ENCODE measurements at places on chromosomes 6 and 20.

DNA sequence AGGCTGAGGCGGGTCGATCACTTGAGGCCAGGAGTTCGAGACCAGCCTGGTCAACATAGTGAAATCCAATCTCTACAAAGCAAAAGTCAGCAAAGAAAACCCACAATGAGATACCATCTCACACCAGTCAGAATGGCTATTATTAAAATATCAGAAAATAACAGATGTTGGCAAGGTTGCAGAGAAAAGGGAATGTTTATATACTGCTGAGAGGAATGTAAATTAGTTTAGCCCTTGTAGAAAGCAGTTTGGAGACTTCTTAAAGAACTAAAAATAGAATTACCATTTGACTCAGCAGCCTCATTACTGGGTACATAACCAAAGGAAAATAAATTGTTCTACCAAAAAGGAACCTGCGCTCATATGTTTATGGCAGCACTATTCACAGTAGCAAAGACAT is 16.7 kb upstream of the GCM1 start:
- no peak for DNase-seq

DNA sequence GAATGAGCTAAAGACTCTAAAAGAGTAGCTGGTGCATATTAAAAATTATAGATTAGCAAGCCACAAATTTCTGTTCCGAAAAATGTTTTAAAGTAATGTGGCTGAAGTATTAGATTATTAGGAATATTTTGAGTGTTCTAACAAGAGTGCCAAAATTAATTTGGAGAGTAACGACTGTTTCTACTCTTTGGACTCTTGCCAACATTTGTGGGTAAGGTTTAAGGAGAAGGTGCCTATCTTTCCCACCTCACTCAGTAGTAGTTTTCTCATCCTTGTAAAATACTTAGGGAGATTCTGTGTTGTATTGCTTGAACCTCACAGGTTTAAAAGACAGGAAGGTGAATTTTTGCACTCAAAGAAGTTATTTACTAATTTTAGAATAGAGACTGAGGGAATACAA is 5.0 kb downstream of the HSF2 start:
- DNase-seq, result no peak

GRCh38 chr6:164010441-164011103 is 596.1 kb downstream of the QKI start:
- no peak for DNase-seq

DNA sequence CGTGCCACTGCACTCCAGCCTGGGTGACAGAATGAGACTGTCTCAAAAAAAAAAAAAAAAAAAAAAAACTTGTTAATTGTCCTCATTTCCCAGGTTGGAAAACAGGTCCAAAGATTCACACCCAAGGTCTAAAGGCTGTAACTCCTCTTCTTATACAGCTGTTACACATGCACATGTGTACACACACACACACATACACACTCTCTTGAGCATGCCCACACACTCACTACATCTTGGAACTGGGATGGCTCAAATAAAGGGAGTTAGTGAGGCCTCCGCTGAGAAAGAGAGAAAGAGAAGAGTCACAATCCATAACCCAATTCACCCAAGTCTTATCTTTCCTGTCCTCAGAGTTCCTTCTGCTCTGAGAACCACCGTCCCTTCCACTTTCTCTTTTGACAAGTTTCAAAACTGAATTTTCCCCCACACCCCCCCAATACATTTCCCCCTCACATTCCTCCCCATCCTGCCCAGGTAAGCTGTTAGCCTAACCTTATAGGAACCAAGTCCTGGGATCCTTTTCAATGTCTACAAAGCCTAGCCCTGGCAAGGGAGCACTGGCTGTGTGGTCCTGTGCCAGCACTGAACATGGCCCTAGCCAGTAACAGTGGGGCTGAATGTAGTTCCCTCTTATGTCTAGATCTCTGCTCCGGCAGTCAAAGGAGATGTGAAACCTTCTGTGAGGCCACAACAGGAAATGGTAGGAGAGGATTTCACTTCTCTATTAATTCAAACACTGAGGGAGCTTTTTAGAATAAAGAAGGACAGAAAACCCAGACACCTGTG is 3.2 kb upstream of the HLA-DMB start:
- no peak for DNase-seq

DNA sequence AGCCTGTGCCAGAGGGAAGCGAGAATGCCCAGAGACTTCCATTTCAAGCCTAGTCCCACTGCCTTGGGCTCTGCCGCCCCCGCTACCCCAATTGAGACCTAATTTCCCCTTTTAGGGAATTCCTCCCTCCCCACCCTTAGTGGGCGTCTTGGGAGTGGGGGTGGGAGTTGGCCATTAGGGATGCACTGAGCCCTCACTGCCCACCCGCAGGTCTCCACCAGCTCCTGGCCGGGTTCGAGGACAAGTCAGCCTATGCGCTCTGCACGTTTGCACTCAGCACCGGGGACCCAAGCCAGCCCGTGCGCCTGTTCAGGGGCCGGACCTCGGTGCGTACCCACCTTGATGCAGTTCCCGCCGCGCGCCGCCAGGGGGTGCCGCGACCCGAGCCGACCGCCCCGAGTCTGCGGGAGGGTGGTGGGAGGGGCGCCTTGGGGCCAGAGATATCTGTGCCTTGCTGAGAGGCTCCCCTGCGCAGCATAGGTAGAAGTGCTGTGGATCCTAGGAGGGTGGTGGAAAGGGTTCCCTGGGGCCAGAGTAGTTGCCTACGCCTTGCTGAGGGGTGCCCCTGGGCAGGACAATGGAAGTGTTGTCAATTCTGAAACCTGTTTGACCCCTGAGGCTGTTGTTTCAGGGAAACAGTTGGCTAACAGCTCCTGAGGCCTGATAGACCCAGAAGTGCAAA is 9.2 kb downstream of the ITPA start:
- peak; percentile 10 for DNase-seq

DNA sequence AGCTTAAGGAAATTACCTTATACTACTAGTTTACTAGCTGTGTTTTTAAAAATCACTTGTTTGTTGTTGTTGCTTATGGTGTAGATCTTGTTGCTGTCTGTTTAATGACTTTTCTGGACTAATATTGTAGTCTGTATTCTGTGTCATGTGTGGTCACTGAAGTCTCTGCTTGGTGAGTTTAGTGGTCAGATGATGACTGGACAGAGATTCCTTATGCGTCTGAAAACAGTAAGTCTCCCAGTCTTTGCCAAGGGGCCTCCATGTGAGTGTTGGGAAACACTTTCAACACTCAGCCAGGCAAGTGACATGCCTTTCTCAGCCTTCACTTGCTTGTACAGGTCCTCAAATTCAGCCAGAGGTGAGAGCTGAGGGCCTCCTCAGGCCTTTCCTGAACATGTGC is 256.9 kb upstream of the RNF24 start:
- peak; percentile 29 for DNase-seq

- DNase-seq, result peak; percentile 29
Measured at GRCh38 chr20:32356622-32357374, 1.3 kb upstream of the ASXL1 start.

GRCh38 chr6:100618351-100618671 is 153.6 kb upstream of the SIM1 start:
- no peak for DNase-seq

DNA sequence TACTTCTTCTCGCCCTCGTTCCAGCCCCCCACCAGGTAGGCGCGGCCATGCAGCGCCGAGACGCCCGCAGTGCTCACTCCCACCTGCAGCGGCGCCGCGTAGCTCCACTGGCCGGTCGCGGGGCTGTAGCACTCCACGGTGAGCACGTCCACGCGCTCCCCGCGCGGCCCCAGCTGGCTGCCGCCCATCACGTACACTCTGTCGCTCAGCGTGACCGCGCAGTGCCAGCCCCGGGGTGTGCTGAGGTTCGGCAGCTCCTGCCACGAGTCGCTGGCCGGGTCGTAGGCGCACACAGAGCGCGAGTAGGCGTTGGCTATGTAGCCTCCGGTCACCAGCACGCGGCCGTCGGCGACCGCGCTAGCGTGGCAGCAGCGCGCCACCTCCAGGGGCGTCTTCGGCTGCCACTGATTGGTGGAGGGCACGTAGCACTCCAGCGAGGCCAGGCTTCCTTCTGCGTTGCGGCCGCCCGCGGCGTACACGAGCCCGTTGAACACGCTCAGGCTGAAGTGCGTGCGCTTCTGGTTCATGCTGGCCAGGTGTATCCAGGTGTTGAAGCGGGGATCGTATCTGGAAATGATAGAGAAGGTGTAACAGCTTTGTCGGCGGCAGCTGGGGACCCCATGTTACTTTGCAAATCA is 13.7 kb downstream of the KLHL31 start:
- DNase-seq, result peak; percentile 33

- no peak for DNase-seq
Measured at GRCh38 chr20:41261260-41261659, 56.3 kb downstream of the ZHX3 start.

DNA sequence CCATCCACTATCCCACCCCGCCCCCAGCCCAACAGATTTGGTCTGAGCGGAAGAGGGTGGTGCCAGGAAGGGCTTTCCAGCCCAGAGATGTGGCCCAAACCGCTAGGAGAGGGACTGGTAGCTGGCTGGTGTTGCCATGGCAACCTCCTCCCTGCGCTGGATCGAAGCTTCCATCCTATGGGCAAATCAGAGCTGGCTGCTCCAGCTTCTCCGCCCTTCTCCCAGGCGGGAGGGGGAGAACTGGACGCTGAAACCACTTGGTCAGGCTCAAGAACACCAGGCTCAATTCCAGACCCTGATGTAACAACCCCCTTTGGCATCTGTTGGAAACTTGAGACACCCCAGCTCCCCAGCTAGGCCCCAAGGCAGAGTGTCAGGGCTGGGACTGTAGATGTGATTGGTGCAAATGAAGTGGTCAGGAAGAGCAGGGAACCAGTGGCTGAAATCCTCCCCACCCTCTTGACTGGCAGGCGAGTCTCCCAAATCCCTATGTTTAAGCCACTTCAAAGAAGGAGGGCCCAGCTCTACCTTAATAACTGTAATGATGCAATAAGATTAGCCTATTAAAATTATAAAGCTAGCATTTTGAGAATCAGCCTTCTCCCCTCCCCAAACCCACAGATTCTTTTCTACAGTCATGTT is 4.2 kb downstream of the RIMS4 start:
- DNase-seq, result peak; percentile 1

DNA sequence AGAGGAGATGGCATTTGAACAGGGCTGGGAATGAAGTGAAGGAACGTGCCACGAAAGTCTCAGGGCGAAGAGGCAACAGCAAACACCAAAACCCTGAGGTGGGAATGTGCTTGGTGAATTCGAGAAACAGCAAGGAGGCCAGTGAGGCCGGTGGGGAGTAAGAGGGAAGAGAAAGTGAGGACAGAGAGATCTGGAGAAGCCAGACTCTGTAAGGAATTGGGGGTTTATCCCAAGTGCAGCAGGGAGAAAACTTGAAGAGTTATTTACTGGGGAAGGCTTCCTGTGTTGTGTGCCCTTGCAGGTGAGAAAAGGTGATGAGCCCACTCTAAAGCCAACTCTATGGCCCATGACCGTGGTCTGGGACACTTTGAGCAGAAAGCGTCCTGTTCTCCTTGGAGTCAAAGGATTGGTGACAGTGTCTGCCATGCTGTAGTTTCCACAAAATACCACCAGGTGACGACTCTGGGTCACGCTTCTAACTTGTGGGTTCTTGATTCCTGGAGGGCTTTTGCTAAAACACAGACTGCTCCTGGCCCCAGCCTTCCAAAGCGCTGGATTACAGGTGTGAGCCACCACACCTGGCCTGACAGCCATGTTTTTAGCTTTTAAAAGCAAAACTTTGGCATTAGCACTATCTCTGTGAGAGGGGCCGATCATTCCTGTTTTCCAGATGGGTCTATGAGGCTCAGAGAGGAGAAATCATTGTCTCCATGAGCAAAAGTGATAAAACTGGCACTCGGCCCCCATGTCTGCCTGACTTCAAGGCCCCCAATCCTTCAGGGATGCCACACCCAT is 18.0 kb upstream of the CSNK2A1 start:
- DNase-seq, result peak; percentile 58

DNA sequence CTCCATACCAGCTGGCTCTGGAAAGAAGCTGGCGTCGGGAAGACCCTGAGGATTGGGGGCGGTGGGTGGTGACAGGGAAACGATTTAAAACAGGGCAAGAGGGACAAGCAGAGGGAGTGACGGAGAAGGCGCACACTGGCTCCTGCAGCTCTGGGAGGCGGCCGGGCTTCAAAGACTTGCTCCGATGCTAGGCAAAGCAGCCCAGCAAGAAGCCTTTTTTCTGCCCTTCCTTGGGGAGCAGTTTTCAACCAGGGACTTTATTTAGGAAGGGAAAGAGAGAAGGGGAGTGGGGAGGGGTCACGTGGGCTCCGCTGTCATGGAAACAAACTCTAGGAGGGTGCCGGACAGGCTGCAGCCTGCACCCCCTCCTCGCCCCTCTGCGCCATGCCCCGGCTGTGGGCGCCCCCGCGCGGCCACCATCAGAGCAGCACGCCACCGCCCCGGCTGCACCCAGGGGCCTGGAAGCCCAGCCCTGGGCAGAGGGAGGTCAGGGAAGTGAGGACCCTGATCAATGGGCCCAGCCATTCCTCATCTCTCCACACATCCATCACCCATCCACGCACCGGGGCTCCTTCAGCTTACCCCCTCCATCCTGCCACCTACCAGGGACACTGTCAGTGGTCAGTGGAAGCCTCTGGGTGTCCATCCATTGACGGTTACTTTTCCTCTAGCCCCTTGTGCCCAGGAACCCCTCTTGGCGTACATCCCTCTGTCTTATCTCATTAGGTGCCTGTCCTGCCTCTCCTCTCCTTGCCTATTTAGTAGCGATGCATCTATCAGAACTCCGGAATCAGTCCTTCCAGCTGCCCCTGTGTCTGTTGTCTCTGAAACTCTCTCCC is 66.6 kb upstream of the CCDC167 start:
- DNase-seq, result peak; percentile 43

DNA sequence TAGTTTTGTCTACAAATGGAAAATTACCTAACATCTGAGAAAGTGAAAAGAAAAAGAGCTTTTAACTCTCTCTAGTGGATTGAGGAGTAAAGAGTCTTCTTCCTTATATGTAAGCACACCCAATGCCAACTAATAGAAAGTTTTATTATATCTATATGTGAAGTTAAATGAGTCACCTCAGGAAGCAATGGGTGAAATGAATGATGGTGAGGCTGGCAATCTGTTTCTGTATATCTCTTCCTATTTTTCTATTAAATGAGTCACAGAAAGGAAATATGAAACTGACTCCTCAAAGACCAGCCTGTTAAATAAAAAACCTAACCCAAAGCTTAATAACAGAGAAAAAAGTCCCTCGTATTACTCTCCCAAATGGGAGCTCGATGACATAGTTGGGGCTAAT is 71.3 kb downstream of the OTOR start:
- DNase-seq, result no peak

DNA sequence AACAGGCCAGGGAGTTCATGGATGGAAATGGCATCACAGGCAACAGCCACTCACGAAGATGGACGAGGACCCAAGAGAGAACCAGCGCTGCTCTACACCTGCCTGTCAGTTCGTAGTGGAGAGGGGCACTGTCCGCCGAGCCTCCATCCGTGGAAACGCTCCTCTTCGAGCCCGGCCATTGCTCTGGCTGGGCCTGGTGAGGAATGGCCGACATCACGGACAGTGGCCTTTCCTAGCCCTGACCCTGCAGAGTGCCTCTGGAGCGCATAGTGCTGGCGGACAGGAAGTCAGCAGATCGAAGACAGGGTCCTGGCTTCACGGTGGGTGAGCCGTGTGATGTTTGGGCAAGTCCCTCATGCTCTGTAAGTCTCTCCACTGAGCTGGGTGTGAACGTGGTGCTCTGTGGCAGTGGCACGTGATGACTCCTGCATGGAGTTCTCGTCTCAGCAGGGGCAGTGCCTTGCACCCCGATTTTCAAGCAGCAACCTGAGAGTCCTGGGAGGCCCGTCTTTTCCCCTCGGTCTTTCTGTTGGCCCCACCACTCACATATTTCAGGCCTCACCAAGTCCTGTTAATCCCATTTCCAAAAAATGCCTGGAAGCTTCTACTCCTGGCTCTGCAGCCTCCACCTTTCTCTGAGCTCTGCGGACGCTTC is 214.4 kb downstream of the ERMARD start:
- DNase-seq, result no peak
